ENCODE measurements at places on chromosomes 2 and 18.

DNA sequence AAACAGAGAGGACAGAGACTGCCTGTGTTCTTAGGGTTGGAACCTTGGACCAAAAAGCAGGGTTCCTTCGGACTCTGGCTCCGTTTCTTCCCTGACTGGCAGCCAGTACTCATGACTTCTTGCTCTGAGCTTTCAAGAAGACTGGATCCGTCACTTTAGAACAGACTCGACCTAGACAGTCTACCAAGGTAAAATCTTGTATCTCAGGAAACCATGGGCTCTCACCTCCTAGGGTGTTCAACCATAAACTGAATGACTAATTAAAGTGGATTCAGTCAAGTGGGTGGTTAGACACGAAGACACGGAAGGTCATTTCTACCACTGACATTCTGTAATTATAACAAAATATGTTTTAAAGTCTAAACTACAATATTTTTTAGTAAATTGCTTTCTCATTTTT, 153.8 kb upstream of the SLC39A10 start:
- DNase-seq, result no peak

DNA sequence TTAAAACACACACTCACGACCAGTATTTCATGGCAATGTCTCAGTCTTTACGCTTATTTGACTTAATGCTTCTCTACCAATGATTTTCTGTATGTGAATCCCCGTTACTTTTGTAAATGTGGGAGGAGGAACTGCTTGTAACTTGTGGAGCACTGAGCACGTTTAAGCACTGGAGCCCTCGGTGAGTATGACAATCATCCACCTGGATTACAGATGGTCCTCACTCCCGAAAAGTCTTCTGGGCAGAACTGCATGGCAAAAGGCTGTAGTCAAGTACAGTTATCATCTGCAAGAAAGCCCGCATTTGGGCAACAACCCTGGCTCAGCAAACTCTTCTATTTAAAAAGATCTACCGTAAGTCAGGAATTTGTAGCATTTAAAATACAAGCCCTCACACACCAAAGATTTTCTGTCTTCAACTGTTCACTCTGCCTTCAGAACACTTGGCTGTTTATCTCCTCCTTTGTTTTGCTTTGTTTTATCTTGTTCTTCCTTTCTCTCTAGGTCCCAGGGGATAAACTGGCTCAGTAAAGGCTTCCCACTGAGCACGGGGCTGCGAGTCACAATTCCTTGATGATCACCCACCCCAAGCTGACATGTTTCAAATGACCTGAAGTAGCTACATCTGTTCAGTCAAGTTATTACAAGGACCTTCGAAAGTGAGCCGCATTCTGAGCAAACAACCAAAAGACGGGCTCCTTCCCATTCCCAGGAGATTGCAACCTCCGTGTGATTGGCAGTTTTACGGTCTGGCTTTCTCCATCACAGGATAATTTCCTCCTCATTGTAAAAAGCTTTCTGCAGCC, 102.2 kb downstream of the DLGAP1 start:
- DNase-seq, result no peak

DNA sequence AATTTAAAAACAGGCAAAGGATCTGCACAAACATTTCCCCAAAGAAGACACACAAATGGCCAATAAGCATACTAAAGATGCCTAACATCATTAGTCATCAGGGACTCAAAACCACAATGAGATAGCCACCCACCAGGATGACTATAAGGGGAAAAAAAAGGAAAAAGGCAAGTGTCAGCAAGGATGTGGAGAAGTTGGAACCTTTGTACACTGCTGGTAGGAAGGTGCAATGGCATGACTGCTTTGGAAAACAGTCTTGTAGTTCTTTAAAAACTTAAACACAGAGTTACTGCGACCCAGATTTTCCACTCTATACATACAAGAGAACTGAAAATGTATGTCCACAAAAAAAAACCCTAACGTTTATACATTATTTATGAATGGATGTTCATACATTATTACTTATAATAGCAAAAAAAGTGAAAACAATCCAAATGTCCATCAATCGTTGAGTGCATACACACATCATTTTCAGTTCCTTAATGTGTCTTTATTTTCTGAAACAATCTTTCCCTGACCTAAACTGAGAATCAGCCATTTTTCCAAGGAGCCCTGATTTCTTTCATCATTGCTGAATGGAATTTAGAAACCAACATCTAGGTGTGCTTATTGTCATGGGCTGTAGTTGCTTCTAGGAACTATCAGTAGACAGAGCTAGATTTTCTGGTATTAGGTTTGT, 64.7 kb upstream of the TLK1 start:
- no peak for DNase-seq

DNA sequence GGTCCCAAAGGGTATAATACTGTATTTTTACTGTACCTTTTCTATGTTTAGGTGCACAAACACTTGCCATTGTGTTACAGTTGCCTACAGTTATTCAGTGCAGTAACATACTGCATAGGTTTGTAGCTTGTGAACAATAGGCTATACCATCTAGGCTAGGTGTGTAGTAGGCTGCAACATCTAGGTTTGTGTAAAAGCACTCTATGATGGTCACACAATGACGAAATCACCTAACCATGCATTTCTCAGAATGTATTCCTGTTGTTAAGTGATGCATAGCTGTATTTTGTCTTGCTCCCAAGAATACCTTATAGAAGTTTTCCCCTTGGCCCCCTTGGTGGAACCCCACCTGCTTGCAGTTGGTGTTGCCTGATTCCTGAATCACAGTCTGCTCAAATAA, 29.3 kb upstream of the AGFG1 start:
- no peak for DNase-seq

- DNase-seq, result no peak
Observed at GRCh38 chr2:212539072-212539880, 674 bp upstream of the ERBB4 start.

DNA sequence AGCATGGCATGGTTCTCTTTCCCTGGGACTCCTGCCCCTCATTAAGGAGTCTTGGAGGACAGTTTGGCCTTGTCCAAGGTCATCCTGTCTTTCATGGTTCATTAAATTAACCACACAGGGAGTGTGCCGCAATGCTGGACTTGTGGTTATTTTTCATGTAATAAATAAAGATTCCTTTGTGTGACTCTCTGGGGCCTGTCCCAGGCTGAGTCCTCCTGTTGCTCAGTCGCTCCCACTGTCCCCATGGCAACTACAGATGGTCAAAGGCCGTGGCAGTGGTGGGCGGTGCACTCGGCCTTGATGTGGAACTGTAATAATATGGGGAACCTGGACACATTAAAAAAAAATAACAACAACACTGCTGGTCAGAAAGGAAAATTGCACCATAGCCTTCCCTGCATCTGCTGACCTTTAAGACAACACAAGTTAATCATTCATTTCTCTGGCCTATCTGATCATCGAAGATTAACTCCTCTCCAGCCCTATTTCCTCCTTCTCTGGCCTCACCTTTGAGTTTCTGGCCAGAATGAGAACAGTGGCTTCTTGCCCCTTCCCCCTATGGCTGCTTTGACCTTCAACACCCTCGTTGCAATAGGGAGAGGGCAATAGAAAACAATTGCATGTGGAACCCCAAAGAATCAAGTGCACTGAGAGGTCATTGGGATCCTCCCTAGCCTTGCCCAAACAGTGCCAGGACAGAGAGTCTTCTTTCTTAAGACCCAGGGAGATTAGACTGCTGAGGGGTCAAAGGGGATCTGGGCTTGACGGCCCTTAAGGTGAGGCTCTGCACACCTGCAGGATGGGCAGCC, 44.7 kb downstream of the PSD4 start:
- no peak for DNase-seq

GRCh38 chr2:130728007-130728454, 839 bp upstream of the GPR148 start:
- no peak for DNase-seq

GRCh38 chr2:162072976-162073887, 783 bp downstream of the DPP4 start:
- DNase-seq, result no peak

DNA sequence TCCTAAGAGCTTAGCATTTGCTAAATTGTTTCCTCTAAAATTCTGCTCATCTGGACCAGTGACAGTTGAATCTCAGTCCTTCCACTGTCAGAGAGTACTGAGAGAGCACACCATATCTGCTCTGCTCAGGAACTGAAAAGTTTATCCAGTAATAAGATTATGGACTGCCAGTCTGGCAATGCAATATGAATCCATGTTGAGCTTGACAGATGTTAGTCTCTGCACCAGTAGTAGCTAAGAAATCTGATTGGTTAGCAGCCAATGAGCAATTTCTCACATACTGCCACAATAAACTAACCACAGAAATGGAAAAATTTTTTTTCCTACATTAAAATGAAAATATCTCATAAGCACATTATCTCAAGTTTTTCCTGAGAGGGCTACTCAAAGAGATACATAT, 2.3 kb downstream of the PRKD3 start:
- DNase-seq, result no peak

DNA sequence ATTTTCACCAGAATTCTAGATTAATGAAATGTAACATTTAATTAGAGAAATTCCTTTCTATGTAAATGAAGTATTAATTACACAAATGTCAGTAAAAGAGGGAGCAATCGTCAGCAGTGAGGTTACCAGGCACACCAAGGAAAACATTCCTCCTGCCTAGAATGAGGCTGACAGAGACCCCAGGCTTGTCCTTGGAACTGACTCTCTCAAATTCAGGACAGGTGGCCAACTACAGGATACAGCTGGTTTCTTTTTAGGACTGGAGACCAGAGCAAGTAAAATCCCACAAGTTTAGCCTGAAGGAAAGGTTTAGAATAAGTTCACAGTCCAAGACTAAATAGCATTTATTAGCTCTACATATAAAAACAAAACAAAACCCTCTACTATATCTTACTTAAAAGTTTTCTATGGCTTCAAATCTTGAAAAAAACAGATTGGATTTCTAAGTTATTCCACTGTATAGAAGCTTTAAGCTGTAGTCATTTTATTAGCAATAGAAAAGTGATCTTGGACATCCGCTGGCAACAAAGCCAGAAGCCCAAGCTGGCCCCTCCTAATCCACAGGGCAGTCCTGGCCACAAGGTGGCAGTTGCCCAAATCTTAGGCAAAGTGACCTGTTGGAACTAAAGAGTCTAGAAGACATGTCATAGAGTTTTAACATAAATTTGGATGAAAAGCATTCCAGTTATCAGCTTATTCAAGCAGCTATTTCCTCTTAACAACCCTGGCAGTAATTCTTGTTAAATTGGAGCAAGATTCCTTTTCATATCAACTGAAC, 81.0 kb downstream of the SP3 start:
- no peak for DNase-seq

DNA sequence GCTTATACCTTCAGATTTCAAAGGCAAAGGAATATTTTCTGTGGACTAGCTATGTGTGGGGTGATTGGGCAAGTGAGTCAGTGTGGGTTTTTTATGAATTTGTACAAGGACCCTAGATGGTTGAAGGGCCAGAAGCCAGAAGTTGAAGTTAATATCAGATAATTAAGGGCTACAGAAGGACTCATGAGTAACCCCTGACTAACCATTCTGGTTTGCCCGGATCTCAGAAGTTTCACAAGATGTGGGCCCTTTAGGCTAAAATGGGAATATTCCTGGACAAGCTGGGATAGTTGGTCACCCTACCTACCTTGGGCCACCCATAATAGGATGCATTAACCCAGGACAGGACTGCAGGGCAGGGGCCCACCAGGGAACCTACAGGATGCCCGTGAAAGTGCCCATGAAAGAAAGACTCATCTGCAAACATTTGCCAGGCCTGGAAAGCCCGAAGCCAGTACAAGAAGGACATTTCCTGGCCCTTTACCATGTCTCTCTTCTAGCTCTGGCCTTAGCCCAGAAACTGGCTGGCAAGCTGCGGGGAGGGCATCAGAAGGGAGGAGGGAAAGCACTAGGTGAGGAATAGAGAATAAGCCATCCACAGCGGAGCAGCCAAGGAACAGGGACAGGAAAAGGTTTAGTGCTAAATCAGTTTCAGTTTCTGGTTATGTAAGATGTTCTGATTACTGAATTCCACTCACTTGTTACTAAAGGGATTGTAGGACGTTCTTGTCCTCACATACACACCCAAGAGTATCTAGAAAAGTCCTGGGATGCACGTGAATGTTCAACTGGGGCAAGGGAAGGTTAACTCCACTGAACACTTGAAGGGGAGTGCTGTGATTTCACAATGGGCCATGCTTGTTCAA, 33.6 kb downstream of the GCG start:
- DNase-seq, result no peak

- DNase-seq, result no peak
Observed at GRCh38 chr2:51649366-51649765, 617.4 kb upstream of the NRXN1 start.

GRCh38 chr2:168311261-168311910, 64.0 kb upstream of the STK39 start:
- no peak for DNase-seq

Data from activated CD4-positive, alpha-beta T cell treated with anti-CD3 and anti-CD28 coated beads, Interleukin-2, amount 50 U/mL, for 24 hours (primary cell).